CD4-positive, alpha-beta T cell treated with Interleukin-6 for 4 hours (primary cell): ENCODE measurements at places on chromosomes 6 and 20.

DNA sequence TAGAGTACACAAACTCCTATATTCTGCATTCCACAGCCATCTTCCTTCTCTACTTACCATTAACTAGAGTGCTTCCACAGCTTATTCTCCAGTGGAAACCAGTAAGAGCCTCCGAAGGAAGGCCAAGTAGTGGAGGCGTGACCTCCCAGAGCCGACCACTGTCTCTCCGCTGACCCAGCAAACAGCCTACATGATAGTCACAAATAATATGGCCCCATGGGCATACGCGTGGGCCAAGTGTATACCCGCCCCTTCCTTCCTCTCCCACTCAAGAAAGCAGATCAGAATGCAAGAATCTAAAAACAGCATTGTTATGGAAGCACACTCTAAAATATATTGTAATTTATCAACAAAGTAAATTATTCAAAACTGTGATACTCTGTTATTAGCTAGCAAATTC is 526.6 kb upstream of the JARID2 start:
- DNase-seq = no peak

- DNase-seq = no peak
These were observed 1.6 kb upstream of the PRL start for GRCh38 chr6:22298475-22298890.

- DNase-seq = peak; percentile 22
These were observed 416 bp downstream of the RSPH4A start for GRCh38 chr6:116616737-116617053.

DNA sequence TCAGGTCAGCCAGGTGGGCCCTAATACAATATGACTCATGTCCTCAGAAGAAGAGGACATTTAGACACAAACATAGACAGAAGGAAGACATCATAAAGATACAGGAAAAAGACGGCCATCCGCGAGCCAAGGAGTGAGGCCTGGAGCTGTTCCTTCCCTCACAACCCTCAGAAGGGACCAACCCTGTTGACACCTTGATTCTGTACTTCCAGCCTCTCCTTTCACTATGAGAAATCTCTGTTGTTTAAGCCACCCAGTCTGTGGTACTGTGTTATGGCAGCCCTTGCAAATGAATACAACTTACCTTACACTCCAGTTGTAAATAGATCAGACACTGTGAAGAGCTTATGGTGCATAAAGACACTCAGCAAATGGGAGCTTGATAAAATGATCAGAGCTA is 199.7 kb downstream of the SAMD5 start:
- no peak for DNase-seq

DNA sequence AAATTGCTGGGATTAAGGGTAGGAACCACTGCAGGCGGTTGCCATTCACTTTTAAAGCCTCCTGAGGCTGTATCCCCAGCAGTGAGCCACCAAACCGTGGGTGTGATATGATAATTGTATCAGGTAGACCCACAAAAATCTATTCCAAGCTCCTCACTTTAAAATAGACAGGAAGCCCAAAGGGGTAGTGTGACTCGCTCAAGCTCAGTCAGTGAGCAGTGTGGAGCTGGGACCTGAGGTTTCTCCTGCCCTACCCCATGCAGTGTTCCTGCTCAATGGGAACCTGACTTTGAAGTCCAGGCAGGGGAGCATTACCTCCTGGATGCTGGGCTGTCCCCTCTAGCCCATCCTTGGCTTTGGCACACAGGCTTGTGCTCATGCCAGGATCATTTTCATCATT is 14.9 kb upstream of the MAPRE1 start:
- DNase-seq = no peak

DNA sequence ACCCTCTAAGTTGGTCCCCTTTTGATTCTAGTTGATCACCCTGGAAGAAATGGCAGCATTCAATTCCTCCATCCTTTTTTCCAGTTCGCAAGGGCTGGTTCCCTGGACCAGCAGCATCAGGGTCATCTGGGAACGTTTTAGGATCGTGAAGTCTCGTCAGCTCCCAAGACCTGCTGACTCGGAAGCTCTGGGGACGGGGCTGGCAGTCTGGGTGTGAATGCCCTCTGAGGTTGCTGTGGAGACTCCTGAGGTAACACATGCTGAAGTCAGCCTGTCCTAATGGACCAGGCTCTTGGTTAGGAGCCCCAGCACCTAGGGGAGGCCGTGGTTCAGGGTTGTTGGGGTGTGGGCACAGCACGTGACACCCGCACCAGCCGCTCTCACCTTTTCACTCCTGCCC is 164.1 kb downstream of the SYNDIG1 start:
- no peak for DNase-seq

DNA sequence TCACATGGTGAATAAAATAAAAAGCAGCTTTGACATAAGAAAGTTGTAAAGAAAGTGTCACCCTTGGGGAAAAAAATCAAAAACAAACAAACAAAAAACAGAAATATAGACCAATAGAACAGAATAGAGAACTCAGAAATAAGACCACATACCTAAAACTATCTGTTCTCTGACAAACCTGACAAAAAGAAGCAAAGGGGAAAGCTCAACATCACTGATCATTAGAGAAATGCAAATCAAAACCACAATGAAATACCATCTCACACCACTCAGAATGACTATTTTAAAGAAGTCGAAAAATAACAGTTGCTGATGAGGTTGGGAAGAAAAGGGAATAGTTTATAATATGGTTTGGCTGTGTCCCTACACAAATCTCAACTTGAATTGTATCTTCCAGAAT is 159.1 kb downstream of the TINAG start:
- DNase-seq = no peak

- DNase-seq = no peak
These were observed 48.8 kb downstream of the KIZ start for GRCh38 chr20:21174516-21175239.

DNA sequence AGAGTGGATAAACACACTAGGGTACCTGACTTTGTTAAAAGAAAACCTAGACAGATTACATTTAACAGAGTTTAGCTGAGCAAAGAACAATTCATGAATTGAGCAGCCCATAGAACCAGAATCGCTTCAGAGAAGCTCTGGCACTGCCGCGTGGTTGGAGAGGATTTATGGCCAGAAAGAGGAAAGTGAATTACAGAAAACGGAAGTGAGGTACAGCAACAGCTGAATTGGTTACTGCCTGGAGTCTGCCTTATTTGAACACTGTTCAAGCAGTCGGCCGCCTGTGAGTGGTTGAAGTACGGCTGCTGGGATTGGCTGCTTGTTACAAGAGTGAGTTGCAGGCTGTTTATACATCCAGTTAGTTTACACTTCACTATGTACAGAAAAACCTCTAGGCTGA is 253.8 kb upstream of the CDYL start:
- DNase-seq = no peak

DNA sequence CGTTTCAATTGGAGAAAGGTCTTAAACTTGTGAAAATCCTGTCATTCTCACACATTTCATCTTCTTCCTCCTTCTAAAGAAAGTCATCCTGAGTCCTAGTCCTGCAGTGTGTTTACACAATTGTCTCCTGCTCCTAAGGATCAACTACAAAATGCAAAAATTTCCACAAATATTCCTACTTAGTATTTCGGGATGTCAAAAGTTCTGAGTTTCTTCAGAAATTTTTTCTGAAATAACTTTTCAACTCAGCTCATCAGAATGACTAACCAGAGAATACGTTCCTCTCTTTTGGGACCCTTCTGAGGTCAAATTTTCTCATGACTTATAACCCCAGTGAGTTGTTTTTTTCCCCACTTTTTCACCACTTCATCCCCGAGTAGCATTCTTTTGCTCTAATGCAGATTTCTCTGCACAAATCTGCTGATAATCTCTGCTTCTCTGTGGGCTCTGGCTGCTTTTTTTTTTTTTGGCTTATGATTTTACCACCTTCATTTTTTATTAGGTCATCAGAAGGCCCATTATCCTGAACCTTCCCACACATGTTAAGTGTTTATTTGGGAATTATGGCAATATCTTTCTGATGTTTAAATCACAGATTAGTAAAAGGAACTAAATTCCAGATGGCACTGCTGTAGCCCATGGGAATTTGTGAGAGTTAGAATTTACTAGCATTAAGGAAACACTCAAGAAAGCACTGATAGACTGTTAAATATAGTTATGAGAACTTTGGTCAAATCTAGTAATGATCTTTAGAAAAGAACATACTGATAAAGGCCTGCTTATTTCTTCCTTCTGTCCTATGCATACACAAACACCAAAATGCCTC is 41.4 kb downstream of the MAP3K5 start:
- DNase-seq = no peak

- peak; percentile 20 for DNase-seq
These were observed 2.0 kb downstream of the SOX4 start for GRCh38 chr6:21595285-21596144.
